ENCODE measurements at places on chromosomes 3 and 15.

- DNase-seq, result no peak
Measured at GRCh38 chr3:63861306-63861705, 2.3 kb downstream of the THOC7 start.

GRCh38 chr3:127420829-127421228 lies 133.0 kb upstream of the PRR20G start:
- no peak for DNase-seq

DNA sequence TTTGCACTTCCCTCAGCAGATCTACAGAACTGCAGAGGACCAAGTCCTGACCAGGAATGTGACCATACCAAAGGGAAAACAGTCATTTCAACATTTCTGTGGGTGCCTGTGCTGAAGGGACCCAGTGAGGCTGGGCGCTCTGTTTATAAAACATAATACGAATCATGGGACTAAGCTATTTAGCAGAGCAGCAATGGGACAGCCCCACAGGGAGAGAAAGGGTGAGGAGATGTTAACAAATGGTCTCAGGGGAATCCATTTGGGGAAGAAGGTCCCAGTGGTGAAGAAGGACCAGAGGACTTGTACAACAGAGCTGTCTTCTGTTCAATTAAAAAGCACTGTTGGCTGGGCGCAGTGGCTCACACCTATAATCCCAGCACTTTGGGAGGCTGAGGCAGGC lies 1025.4 kb downstream of the FHIT start:
- no peak for DNase-seq

DNA sequence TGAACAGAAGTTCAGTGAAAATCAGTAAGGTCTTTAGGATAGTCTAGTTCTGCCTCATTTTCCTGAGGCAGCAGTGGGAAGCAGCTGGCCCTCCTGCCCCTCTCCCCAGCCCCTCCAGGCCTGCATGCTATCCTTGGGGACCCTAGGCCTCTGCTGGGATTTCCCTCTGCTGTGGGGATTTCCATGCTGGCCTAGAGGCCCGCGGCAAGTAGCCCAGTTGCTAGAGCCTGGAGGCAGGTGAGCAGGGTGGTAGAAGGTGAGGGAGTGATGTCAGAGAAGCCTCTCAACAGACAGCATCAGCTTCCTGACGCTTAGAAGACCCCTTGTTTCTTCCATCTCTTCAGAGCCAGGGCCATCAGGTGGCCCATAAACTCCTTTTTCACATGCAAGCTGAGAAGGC lies 305.8 kb upstream of the THBS1 start:
- DNase-seq, result no peak

GRCh38 chr3:141498598-141499223 lies 11.9 kb downstream of the RASA2 start:
- no peak for DNase-seq

DNA sequence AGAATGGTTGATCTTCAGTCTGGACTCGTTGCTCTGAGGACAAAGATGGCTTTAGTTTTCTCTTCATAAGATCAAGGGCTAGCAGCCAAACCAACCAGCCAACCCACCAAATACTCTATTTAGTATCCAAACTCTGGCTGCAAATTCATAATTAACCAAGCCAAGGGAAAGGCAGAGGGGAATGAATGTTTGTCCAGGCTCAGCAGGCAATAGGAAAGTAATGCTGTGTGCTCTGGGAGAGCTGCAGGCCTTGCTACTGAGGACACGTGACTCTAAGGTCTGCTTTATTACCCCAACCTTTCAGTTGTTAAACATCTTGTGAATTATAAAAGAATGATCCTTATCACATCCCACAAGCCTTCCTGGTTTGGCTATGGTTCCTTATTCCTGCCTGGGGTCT lies 52.3 kb upstream of the GALNT15 start:
- no peak for DNase-seq

- DNase-seq, result no peak
Measured at GRCh38 chr3:49600781-49601180, 46.5 kb downstream of the BSN start.

DNA sequence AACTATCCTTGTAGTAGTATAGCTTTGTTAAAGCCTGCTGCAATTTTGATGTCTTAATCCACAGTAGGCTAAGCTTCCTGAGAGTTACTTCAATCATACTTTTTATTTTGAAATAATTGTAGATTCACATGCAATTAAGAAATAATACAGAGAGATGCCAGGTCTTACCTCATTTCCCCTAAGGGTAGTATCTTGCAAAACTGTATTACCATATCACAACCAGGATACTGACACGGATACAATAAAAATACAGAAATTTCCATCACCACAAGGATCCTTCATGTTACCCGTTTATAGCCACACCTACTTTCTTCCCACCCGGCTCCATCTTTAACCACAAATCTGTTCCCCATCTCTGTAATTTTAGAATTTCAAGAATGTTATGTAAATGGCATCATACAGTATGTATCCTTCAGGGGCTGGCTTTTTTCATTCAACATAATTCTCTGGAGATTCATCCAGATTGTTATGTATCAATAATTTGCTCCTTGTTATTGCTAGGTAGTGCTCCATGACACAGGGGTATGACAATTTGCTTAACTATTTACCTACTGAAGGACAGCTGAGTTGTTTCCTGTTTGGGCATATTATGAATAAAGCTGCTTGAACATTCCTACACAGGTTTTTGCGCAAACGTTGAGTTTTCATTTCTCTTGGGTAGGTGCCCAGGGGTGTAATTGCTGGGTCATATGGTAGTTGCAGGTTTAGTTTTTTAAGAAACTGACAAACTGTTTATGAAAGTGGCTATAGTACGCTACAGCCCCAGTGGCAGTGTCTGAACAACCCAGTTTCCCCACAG lies 21.6 kb downstream of the BDH1 start:
- DNase-seq, result no peak

Data from WTC11 (cell line).